ENCODE measurements at places on chromosomes 5 and 9.

DNA sequence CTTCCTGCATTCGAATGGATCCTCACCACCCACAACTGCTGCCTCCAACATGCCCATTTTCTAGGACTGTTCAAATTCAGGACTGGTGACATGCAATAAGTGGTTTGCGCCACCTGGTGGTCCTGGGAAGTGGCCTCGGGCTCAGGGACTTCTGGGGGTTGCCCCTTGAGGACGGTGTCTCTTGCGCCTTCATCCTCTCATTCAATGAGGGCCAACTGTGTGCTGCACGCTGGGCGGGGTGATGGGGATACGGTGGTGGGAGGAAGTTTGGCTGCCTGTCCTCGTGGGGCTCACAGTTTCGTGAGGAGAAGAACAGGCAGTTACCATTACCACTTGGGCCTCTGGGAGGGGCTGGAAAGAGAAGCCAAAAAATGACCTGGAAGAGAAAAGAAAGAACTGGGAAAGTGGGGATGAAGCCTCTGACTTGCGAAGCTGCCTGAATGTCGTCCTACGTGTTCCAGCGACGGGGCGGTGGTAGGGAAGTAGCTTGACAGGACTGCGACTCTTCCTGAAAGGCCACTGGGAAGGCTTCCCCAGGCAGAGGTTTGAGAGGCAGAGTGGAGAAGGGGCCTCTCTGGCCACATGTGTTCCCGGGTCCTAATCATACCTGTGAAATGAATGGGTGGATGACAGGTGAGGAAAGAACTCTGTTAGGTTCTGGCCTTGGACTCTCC lies 49.0 kb downstream of the PSD2 start:
- no peak for DNase-seq

DNA sequence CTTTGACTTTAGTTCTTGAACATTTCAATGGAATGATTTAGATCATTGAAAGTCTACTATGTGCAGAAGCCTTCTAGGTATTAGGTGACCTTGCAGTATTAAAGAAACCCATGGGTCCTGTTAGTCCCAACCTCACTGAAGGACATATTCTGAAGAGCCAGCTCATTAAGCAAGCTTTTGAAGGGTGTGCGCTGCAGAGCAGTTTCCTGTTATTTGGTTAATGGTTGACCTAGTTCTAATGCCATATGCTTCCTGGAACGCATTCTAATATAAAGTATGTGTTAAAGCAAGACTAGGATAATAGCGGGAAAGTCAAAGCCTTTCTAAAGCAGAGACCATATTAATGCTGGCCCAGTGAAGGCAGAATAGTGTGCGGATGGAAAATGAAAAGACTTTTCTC lies 20.1 kb downstream of the ZNF462 start:
- DNase-seq = no peak

DNA sequence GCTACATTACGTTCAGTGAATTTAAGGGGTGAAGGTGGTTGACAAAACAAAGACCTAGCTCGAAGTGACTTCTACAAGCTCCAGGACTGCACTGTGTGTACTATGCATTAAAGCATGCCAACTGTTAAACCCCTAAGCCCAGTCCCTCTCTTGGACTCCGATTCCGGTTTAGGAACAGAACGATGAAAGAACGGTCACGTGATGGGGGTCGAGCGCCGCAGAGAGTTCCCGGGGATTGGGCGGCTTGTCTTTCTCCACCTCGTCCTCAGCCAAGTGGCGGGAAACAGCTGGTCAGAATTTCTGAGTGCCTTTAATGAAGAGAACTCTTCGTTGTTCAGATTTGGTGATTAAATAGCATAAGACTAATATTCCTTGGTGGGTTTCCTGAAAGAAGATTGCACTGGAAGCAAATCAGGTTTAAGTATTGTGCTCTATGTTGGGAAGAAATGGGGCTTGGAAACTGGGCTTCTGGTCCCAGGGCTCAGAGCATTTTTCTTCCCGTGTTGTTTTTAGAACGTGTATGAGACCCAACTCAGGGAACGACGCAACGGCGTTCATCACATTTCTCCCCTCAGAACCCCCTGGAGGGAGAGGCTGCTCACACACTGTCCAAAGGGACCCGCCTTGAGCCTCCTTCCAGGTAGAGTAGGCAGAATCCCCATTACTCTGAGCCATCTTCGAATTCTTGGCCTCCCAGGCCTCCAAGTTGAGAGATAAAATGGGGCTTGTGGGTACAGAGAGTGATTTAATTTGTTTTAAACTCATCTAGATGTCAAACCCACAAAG lies 25.3 kb downstream of the IRX2 start:
- peak; percentile 33 for DNase-seq

- no peak for DNase-seq
Measured at GRCh38 chr9:129773262-129774048, 20.6 kb upstream of the PTGES start.

DNA sequence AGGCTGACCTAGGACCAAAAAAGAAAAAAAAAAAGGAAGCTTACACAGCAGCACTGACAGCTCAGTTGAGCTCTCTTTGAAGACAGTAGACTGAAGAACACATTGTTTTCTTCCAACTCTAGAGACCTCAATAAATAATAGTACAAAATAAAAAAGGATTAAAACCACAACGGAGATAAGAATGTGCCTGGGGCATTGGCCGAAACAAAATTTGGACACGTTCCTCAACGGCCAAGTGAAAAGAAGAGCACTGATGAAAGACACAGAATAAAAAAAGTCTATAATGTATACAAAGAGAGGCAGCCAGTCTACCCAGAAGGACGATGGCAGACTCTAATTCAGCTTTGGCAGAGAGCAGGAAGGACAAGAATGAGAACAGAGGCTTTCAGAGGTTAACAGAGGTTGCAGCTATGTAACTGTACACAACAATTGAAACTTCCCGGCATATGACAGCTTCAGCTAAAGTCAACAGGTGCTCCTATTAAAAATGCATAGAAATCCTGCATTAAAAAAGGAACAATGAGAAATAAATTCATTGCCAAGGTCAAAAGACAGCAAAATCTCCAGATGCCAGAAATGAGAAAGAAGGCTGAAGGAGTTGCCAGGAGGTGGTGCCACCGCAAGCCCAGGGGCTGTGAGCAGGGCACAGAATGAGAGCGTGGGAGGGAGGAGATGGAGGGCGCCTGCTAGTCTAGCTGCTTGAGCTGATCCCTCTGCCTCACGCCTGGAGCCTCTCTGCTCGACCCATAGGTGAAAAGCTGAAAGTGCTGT lies 113.9 kb downstream of the DCP2 start:
- no peak for DNase-seq

GRCh38 chr5:83551821-83552220 lies 80.3 kb downstream of the VCAN start:
- DNase-seq = no peak

GRCh38 chr5:2750026-2750757 lies 1.3 kb downstream of the IRX2 start:
- no peak for DNase-seq

DNA sequence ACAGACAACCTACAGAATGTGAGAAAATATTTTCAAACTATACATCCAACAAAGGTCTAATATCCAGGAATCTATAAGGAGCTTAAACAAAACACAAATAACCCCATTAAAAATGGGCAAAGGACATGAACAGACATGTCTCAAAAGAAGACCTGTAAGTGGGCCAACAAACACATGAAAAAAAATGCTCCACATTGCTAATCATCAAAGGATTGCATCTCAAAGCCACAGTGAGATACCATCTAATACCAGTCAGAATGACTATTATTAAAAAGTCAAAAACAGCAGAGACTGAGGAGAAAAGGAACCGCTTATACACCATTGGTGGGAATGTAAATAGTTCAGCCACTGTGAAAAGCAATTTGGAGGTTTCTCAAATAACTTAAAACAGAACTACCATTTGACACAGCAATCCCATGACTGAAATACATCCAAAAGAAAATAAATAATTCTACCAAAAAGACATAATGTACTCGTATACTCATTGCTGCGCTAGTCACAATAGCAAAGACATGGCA lies 39.1 kb upstream of the C5orf63 start:
- no peak for DNase-seq

GRCh38 chr9:115640887-115641286 lies 512.7 kb upstream of the PAPPA start:
- DNase-seq = no peak

DNA sequence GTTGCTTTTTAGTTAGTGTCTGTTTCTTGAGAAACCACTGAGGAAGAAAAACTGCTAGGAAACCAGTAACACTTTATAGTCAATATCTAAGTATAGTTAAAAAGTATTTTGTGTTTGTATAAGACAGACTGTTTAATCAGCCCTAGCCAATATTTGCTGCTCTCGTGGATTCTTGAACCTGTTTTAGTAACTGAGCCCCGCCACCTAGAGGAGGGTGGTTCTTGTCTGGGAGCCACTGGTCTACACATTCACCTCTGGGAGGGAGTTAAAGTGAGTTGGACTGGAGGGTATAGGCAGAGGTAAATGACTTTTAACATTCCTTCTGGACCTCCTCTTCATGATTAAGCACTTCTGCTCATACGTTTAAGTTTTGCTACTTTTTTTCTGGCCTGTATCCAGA lies 117.2 kb downstream of the SPATA31D1 start:
- DNase-seq = no peak

DNA sequence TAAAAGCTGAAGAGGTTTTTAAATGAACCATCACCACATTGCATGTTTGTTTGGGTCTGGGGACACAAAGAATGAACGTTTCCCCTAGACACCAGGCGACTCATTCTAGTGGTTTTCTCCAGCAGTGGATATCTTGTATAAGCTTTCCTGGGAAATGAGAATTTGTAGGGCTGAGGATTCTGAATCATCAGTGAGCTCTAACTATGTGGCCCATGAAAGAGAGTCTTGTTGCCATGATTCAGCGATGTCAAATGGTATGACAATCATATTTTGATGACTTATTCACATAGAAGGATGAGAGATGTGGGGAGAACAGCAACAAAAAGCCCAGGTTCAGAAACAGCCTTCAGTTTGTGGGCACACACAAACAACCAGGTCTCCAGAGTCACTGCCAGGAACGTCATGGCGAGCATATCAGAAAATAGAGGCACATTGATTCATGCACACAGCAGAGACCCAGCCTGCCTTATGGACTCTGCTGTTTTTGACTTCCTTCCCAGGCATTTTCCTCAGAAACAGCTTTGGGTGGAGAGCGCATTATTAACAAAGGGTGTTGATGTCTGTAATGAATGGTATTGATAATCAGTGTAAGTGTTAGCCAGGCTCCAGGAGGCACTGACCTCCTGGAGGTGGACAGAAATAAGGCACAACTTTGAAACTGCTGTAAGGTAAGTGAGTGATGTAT lies 13.3 kb downstream of the ZNF474 start:
- DNase-seq = no peak

DNA sequence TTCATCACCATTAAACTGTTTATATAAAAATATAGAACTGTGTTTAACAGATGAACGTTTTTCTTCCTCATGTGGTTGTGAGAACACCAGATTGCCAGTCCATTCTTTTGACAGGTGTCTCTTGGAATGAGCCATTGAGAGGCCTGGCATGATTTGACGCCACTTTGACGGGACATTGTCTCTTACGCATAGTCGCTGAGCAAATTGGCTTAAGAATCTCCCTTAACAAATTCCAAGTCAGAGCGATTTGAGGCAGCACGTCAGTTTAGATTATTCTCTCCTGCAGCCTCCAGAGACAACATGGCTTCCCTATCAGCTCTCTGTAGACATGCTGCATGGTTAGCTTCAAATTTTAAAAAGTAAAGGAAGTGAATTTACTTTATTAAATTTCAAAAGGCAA lies 510.7 kb upstream of the ACO1 start:
- DNase-seq = no peak

- no peak for DNase-seq
Measured at GRCh38 chr9:128208946-128209669, 5.9 kb downstream of the DNM1 start.

DNA sequence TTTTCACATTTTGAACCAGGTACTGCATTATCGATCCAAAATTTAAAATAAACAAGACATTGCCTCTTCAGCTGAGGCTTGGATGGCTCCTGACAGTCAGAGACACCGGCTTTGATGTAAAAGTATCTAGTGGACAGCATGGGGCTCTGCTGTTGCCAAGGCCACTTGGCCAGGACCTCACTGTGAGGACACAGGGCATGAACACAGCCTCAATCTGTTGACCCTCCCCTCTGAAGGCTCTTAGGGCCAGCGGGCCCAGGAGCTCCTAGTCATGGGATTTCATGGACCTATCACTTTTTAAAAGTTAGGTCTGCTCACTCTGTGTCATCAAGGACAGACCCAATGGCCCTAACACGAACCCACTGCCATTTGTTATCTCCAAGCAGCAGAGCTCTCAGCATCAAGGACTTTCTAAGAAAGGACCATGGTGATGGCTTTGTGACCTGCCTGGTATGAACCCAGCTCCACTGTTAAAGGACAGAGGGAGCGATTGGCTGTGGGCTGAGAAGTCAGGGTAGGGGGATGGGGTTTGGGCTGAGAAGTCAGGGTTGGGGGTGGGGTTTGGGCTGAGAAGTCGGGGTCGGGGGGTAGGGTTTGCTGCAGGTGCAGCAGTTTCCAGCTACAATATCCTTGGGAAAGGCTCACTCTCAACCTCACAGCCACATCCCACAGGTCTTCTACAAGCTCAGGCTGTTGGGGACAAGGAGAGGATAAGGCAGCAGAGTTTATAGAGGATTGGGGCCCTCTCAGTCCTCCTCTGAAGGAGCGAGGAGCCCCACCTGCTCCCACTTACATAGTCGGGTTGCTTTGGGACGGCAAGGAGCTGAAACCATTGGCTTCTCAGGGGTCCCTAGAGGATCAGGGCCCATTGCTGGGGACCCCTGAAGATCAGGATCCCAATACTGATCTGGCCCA lies 146.8 kb downstream of the BARX1 start:
- no peak for DNase-seq

GRCh38 chr5:33650911-33651310 lies 210.1 kb downstream of the TARS1 start:
- DNase-seq = no peak

GRCh38 chr9:126330536-126330935 lies 3.9 kb downstream of the MVB12B start:
- no peak for DNase-seq

DNA sequence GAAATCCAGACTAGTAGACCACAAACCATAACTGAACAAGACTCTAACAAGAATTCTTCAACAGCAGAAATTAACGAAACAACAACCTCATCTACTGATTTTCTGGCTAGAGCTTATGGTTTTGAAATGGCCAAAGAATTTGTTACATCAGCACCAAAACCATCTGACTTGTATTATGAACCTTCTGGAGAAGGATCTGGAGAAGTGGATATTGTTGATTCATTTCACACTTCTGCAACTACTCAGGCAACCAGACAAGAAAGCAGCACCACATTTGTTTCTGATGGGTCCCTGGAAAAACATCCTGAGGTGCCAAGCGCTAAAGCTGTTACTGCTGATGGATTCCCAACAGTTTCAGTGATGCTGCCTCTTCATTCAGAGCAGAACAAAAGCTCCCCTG lies 68.6 kb downstream of the VCAN start:
- no peak for DNase-seq

- no peak for DNase-seq
Measured at GRCh38 chr9:121830441-121831140, 179.2 kb downstream of the DAB2IP start.

DNA sequence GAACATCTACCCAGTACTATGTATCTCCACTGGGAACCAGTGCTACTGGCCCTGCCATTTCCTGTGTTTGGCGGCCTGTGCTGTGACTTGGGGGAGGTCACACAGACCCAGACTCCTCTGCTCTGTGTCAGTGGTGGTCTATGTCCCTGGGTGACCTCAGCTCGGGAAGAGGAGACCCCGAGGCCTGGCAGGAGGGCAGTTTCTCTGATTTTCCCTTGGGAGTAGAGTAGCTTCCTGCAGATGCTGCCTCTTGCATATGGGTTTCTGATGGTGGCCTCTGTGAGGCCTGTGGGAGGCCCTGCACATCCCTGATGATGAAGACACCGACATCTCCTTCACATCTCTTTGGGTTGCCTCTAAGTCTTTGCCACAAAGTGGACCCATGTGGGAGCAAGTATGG lies 13.0 kb upstream of the SMIM32 start:
- peak; percentile 58 for DNase-seq

- DNase-seq = no peak
Measured at GRCh38 chr5:133128066-133128465, 76.3 kb downstream of the HSPA4 start.

All from left forelimb (tissue), 1 donor.